NCI-H2107 (cell line): ENCODE measurements at places on chromosomes 11 and 22.

GRCh38 chr11:46285173-46285572, 7.7 kb downstream of the CREB3L1 start:
- DNase-seq: no peak

- DNase-seq: no peak
These were observed 205.1 kb downstream of the SNX19 start for GRCh38 chr11:130711193-130711592.

GRCh38 chr22:41197038-41197972, 7.8 kb upstream of the L3MBTL2 start:
- peak; percentile 53 for DNase-seq

- DNase-seq: no peak
These were observed 627 bp downstream of the DNAJC4 start for GRCh38 chr11:64230985-64231365.

GRCh38 chr11:73182824-73183321, 35.2 kb upstream of the P2RY2 start:
- no peak for DNase-seq

GRCh38 chr22:44445731-44446130, 52.3 kb downstream of the RTL6 start:
- DNase-seq: no peak

DNA sequence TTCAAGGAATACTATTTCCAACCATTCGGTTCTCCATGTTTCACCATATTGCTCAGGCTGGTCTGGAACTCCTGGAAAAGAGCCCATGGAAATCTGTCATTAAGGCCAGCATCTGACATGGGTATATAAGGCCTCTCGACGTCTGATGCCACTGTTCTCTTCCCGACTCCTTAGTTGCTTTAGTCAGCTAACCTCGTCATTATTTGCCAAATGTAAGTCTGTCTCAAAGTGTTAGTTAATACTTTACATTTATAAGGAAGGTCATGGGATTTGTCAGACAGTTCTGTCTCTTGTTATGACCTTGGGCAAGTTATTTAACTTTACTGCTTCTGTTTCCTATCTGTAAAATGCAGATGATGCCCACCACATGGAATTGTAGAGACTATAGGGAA, 1.6 kb downstream of the MRPL48 start:
- no peak for DNase-seq

GRCh38 chr11:111829185-111829968, 42.0 kb downstream of the ALG9 start:
- DNase-seq: no peak

- no peak for DNase-seq
These were observed at the start of gene TREH for GRCh38 chr11:118679483-118679882. Gene TREH, minus strand, starts transcription at chr11:118679650. Its CDS starts 23 bp downstream, at chr11:118679627.

GRCh38 chr22:18992543-18993198, 56.6 kb upstream of the PRODH start:
- DNase-seq: no peak

- DNase-seq: no peak
These were observed 1040.0 kb downstream of the NTM start for GRCh38 chr11:132410383-132410782.

- DNase-seq: no peak
These were observed 57.9 kb downstream of the DYNC2H1 start for GRCh38 chr11:103167166-103167565.

- DNase-seq: no peak
These were observed 7.6 kb downstream of the VPS26B start for GRCh38 chr11:134231958-134232659.

DNA sequence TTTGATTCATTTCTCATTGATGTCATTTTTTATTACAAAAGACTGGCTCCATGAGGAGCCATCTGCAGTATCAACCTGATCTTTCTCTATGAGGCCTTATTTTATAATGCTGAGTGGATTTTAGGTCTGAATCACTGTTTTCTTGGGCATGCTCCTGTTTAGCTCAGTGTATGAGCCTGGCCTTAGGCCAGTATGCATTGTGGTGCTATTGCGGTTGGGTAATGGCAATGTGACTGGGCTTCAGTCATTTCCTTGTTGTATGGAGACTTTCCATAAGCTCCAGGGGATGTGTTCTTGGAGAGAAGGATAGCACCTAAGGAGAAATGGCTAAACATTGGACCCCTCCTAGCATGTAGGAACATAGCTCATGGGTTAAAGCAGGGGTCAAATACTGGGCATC, 293.2 kb downstream of the NELL1 start:
- DNase-seq: no peak

DNA sequence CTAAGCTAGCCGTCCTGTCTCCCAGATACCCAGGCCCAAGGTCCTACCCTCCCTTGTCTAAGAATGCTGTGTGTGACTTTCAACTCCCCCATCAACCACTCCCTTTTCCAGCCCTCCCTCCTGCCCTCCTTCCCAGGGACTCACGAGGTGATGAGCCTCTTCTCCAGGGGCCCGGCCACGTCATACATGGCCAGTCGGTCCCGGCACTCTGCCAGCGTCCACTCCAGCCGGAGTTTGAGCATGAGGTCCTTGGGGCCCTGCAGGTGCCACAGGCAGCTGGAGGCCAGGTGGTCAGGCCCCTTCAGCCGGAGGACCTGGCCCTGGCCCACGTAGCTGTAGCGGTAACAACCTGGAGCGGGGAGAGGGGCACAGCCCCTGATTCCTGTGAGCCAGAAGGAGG, 20.1 kb downstream of the TMPRSS6 start:
- DNase-seq: no peak

- no peak for DNase-seq
These were observed 21.2 kb downstream of the PLAAT3 start for GRCh38 chr11:63592975-63593395.

GRCh38 chr11:1064167-1064566, 10.5 kb upstream of the MUC2 start:
- DNase-seq: no peak

- no peak for DNase-seq
These were observed 56.7 kb upstream of the CLPB start for GRCh38 chr11:72491001-72491400.

GRCh38 chr11:115132436-115133228, 371.6 kb downstream of the CADM1 start:
- DNase-seq: no peak

GRCh38 chr11:108405706-108406105, 61.6 kb downstream of the C11orf65 start:
- DNase-seq: no peak

DNA sequence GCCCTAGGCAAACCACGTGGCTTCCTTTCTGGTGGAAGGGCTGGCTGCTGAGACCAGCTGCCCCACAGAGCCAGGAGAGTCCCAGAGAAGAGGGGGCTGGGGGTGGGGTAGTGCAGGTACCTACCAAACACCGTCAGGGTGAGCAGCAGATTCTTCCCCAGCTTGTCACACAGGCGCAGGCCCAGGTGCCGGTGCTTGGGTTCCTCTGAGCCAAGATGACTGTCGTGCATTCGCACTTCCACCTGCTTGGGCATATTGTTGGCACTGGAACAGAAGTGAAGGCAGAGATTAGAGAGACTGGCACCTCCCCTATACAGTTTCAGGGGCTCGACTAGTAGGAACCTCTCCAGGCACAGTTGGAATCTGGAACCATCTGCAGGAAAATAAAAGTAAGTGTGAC, 102.1 kb downstream of the SLC1A2 start:
- no peak for DNase-seq

DNA sequence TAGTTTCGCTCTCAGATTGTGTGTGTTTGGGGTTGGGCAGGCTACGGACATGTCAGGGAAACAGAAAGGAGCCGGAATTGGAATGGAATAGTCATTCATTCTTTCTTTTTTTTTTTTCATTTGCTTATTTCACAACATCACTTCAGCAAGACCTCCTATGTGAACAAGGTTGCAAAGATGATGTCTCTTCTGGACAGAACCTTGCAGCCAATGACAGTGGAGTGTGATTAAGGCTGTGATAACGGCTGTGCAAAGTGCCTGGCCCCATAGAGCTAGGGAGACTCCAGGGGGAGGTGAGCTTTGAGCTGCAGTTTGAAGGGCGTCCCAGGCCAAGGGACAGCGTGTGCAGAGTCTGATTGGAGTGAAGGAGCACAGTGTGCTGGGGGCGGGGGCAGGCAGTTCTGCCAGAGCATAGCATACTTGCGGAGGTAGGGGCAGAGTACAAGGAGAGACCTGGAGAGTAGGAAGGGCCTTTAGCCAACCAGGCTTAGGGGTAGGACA, 3.4 kb downstream of the TIGD3 start:
- no peak for DNase-seq

DNA sequence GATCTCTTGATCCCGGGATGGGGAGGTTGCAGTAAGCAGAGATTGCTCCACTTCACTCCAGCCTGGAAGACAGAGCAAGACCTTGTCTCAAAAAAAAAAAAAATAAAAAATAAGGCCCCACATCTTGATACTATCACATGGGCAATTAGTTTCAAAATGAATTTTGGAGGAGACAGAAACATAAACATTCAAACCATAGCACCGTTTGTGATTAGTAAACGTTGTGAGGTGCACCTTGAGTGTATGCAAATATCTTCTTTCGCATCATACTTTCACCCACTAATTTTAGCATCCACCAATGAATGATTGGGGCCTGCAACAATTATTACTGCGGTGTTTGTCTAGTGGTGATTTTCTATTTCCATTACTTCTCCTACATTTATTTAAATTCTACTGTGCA, 11.0 kb upstream of the SPDYC start:
- no peak for DNase-seq

DNA sequence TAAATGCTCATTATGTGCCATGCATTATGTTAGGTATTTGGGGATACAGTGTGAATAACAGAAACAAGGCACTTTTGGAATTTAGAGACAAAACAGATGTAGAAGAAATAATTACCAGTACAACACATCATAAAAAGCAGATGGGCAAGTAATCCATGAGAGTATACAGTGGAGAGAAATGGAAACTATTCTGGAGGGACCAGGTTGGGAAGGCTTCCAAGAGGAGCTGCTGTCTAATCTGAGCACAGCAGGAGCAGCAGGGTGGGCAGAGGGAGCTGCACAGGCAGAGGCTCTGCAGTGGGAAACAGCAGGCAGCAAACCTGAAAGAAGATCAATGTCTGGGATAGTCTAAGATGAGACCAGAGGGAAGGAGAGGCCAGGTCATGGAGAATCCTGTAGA, 268.7 kb upstream of the CCDC90B start:
- DNase-seq: no peak

GRCh38 chr11:44047931-44048431, at the start of gene ACCSL:
Gene ACCSL, plus strand, starts transcription at chr11:44047981. Its CDS starts 56 bp downstream, at chr11:44048037.
- DNase-seq: no peak

DNA sequence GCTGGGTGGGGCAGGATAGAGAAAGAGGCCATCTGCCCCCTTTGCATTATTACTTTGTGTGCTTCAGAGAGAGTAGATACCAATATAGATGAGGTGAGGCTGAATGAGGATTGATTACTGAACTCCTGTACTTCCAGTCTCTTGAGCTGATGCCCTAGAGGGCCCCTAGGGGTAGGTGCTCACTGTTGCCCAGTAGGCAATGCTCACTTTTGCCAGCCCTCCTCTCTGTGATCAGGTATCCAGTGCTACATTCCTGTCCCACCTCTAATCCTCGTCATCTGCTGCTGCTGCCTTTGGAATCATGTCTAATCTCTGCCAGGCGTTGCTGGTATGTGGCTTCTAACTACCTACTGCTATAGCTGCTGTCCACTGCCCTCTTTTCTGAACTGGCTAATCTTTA, 57.2 kb downstream of the CCDC83 start:
- no peak for DNase-seq

- DNase-seq: no peak
These were observed 13.3 kb downstream of the APOL3 start for GRCh38 chr22:36147196-36147791.

DNA sequence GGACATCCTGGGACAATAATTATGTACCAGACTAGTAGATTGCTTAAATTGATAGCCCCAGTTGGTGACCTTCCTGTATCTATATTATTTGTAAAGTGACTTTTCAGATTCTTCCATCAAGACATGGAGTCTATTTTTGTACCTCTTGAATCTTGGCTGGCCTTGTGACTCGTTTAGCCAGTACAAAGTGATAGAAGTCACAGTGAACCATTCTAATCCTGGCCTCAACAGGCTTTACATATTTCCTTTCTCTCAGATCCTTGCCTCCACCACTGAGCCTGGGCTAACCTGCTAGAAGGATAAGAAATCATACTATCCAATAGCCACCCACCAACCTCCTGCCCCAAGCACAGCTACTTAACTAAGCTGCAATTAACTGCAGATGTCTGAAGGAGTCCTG, 37.5 kb upstream of the SLC6A5 start:
- no peak for DNase-seq

DNA sequence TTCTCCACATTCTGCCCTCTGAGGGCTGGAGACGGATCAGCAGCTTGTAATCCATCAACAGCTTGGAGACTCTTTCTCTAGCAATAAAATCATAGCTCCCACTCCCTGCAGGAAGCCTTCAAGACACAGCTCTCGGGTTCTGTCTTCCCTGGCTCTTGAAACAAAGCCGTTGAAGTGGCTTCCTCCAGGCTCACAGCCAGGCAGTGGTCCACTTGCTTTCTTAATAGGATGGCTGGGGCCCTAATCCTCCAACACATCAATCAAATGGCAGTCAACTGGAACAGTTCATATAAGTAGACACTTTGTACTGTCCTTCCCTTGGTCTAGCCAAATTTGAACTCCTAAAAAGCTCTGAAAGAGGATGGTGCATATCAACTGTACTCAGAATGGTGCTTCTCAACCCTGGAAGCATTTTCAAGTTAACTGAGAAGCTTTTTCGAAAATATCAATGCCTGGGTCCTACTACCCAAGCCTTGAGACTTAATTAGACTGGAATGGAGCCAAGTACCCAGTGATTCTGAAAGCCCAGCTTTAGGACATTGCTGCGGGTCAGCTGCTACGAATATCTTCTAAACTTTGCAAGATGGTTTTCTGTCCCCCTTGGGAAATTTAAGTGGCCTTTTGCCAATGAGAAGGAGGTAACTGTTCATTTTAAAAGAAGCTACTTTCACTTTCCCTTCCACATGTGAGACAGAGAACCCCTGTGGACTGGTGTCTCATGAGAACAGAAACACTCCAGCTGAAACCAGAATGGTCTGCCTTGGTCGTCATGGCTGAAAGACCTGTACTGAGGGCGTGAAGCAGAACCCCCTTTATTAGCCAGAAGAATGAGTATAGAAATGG, 74.7 kb downstream of the SC5D start:
- DNase-seq: no peak

GRCh38 chr22:48797731-48798130, 1029.9 kb downstream of the BRD1 start:
- DNase-seq: no peak

DNA sequence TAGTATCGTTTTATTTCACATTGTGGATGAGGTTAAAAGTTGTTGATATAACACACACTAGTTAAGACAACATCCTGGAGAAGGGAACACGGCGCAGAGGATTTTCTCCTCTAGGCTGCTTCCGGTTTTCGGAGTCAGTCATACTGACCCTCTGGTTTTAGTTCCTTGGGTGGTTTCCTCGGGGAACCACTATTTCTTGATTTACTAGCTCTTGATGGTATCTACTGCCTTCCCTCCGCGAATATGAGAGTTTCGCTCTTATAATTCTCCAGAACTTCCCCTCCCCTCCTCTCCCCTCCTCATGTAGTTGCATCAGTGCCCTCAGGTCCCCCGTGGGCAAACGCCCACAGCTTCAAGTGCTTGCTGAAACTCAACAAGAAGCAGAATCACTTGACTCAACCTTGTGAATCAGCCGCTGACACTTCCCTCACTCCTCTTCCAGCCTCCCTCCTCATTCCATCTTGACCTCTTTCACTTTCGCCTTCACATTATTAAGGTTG, 15.9 kb upstream of the APOBEC3A start:
- DNase-seq: no peak
